ENCODE measurements at places on chromosomes 7 and 10. TPM values are rescaled to one million over a fixed set of nuclear protein-coding genes. Genes with fewer than 3 reads are reported as not detected.

GRCh38 chr7:106757846-106758245, 96.9 kb upstream of the CCDC71L start:
- H3K36me3 ChIP-seq = no peaks in the 10 kb centered on the region
- no peaks in the 10 kb centered on the region for H3K27me3 ChIP-seq
- H3K4me3 ChIP-seq = no peak overlapping the region
- H3K4me1 ChIP-seq = peaks cover under 1% of the 10 kb centered on the region
- no peak overlapping the region for H3K27ac ChIP-seq

- peaks cover 16% of the 10 kb centered on the region for H3K4me1 ChIP-seq
- no peaks in the 10 kb centered on the region for H3K36me3 ChIP-seq
- no peaks in the 10 kb centered on the region for H3K27me3 ChIP-seq
- H3K27ac ChIP-seq = peak overlapping the region; percentile 80
- peak; percentile 49 for DNase-seq
These were observed 934 bp downstream of the PRTFDC1 start for GRCh38 chr10:24951201-24952142.

- peak overlapping the region; percentile 84 for H3K27ac ChIP-seq
- H3K4me1 ChIP-seq = peaks cover 67% of the 10 kb centered on the region
- no peak for DNase-seq
- H3K36me3 ChIP-seq = no peaks in the 10 kb centered on the region
- peak overlapping the region; percentile 30 for H3K4me3 ChIP-seq
These were observed 178.3 kb upstream of the KLF14 start for GRCh38 chr7:130912082-130912861.

DNA sequence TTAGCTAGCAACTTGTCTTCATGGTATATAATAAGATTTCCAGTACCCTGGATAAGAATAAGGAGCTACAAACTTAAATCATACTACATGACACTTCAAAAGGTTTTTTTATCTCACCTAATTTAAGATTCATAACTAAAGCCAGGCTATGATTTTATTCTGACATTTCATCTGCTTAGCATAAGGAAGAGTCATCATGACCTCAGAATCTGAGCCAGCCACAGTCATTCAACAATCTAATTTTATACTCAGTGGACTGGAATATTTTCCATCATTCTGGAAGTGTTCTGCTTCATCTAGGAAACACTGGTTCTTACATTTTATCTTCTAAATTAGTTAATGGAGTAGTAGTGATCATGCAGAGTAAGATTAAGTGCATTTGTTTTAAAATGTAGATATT, 102.1 kb upstream of the KCND2 start:
- DNase-seq = no peak
- no peak overlapping the region for H3K27ac ChIP-seq
- no peak overlapping the region for H3K4me3 ChIP-seq

- H3K27ac ChIP-seq = no peak overlapping the region
- peak; percentile 77 for DNase-seq
- H3K36me3 ChIP-seq = no peaks in the 10 kb centered on the region
- no peak overlapping the region for H3K4me3 ChIP-seq
- peaks cover 27% of the 10 kb centered on the region for H3K4me1 ChIP-seq
- peaks cover 100% of the 10 kb centered on the region for H3K27me3 ChIP-seq
These were observed 4.0 kb upstream of the IGF2BP3 start for GRCh38 chr7:23474094-23474828.

GRCh38 chr10:75987616-75988015, 556.2 kb downstream of the LRMDA start:
- DNase-seq = no peak
- no peaks in the 10 kb centered on the region for H3K27me3 ChIP-seq
- no peaks in the 10 kb centered on the region for H3K36me3 ChIP-seq
- H3K4me3 ChIP-seq = no peak overlapping the region

Gene OPN1SW
- total RNA-seq = not detected

DNA sequence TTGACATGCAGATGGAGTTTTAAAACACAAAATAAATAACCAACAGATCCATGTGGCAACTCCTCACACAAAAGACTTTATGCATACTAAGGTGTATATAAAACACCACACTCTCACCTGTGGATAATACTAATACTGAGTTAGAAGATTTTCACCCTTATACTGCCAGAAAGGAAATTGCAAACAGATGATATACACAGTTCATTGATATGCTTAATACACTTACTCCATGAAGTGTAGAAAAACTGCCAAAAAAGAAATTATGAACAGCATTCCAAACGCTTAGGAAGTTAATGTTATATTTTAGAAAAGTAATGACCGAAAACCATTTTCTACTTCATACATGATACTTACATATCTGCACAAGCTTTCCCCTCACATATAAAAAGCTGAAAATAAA, 17.6 kb upstream of the SNX13 start:
- H3K4me3 ChIP-seq = no peak overlapping the region
- DNase-seq = no peak
- no peaks in the 10 kb centered on the region for H3K27me3 ChIP-seq
- no peaks in the 10 kb centered on the region for H3K4me1 ChIP-seq
- no peaks in the 10 kb centered on the region for H3K36me3 ChIP-seq

DNA sequence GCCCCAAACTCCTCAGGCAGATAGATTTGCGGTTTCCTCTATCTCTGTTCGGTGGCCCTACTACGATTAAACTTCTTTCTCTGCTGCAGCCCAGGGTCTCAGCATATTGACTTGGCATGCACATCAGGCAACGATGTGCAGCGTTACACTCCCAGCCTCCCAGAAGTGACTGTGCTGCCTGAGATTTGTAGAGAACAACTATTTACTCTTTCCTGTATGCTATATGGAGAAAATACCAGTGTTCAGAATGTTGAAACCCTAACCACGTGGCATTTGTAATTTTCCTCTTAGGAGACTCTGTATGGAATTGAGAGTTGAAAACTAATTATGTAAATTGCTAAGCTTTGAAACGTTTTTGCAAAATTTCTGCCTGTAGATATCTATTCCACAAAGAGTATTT, 50.9 kb downstream of the GNAI1 start:
- no peaks in the 10 kb centered on the region for H3K27me3 ChIP-seq
- H3K27ac ChIP-seq = no peak overlapping the region
- H3K36me3 ChIP-seq = no peaks in the 10 kb centered on the region
- no peak for DNase-seq

- no peaks in the 10 kb centered on the region for H3K27me3 ChIP-seq
- H3K36me3 ChIP-seq = no peaks in the 10 kb centered on the region
- peak overlapping the region; percentile 72 for H3K4me3 ChIP-seq
- peak; percentile 53 for DNase-seq
- peaks cover 13% of the 10 kb centered on the region for H3K4me1 ChIP-seq
- peak overlapping the region; percentile 99 for H3K27ac ChIP-seq
These were observed 772 bp downstream of the SGMS1 start for GRCh38 chr10:50622706-50623662.

GRCh38 chr10:119243967-119244366, 36.6 kb downstream of the GRK5 start:
- H3K4me1 ChIP-seq = peaks cover 7% of the 10 kb centered on the region
- no peak for DNase-seq
- no peaks in the 10 kb centered on the region for H3K36me3 ChIP-seq
- peak overlapping the region; percentile 39 for H3K27ac ChIP-seq
- H3K4me3 ChIP-seq = no peak overlapping the region
- no peaks in the 10 kb centered on the region for H3K27me3 ChIP-seq

- DNase-seq = no peak
- H3K27me3 ChIP-seq = no peaks in the 10 kb centered on the region
- H3K36me3 ChIP-seq = no peaks in the 10 kb centered on the region
- H3K4me1 ChIP-seq = no peaks in the 10 kb centered on the region
These were observed 9.6 kb upstream of the AGMO start for GRCh38 chr7:15571301-15571878.

DNA sequence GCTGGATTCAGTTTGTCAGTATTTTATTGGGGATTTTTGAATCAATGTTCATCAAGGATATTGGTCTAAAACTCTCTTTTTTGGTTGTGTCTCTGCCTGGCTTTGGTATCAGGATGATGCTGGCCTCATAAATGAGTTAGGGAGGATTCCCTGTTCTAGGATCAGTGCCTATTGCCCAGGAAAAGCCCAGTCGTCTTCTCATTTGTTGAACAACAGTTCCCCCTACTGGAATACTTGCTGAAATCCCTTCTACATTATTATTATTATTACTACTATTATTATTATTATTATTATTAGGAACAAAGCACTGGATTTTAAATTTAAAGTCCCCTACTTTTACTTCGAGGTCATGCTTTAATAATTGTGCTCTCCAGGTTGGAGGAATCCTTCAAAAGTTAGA, 528.9 kb downstream of the MAGI2 start:
- H3K27me3 ChIP-seq = no peaks in the 10 kb centered on the region
- no peak for DNase-seq
- no peaks in the 10 kb centered on the region for H3K36me3 ChIP-seq
- H3K4me3 ChIP-seq = no peak overlapping the region

Gene AKR1D1
- not detected for total RNA-seq

Gene PIP
- not detected for total RNA-seq

Gene MYL7
- total RNA-seq = not detected

DNA sequence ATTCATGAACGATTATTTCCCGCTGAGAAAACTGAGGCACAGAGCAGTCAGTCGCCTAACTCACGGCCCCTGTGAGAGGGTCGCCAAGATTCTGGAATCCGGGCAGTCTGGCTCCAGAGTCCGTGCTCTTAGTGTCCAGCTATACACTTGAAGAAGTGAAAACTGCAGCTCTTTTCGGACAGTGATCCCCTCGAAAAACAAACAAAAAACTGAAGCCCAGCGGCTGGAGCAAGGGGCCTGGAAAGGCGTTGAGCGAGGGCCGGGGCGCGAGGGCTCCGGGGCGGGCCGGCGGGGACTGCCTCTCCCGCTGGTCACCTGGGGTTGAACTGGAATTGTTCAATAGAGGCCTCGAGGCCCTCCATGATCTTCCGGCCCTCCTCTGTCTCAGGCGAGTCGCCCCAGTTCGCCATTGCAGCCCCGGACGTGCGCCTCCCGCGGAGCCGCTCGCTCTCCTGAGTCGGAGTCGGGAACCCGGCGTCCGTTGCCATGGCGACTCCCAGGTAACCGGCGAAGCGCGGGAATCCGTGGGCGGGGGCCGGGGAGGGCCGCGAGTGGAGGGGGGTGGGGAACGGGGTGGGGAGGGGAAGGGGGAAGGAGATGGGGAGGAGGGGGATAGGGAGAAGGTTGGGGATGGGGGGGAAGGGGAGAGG, 881 bp downstream of the C10orf67 start:
- no peak overlapping the region for H3K4me3 ChIP-seq
- H3K27ac ChIP-seq = no peak overlapping the region
- no peaks in the 10 kb centered on the region for H3K36me3 ChIP-seq
- H3K27me3 ChIP-seq = peaks cover 26% of the 10 kb centered on the region
- DNase-seq = peak; percentile 43

Gene RBP4
- 10.3 TPM for total RNA-seq

DNA sequence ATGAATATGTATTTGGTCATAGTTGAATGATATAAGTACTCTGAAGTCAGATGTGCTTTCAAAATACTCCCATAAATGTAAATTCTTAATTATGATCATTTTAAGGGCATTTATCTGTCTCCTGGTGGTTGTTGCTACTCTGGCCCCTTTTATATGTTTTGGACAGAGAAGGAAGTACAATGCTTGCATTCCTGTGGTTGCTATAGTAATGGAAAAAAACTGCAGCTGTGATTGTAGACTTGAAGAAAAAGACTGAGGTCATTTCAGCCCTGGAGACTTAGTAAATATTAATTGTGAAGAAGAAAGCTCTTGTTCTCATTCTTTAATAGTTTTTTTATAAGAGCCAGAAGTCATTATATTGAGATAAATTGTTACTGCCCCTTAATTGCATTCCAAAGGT, 70.2 kb upstream of the FERD3L start:
- no peaks in the 10 kb centered on the region for H3K4me1 ChIP-seq
- H3K27ac ChIP-seq = no peak overlapping the region

DNA sequence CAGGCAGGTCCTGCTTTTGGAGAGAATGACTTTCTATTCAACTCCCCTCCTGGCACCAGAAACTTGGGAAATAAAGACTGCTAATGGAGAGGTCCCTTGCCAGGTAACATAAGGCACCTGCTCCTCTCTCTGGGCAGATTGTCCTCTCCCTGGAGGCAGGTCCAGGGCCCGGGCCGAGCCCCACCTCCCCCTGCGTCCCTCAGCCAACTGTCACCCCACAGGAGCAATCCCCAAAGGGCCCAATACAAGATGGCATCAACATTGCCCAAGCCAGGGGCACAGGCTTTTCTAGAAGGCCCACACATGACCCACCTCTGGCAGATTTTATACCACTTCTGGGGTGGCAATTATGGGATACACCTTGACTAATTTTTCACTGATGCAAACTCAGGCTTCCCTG, 145.2 kb downstream of the HERPUD2 start:
- no peaks in the 10 kb centered on the region for H3K36me3 ChIP-seq
- no peak for DNase-seq
- H3K4me3 ChIP-seq = no peak overlapping the region
- no peaks in the 10 kb centered on the region for H3K27me3 ChIP-seq
- peaks cover 7% of the 10 kb centered on the region for H3K4me1 ChIP-seq

- no peak overlapping the region for H3K4me3 ChIP-seq
- H3K36me3 ChIP-seq = no peaks in the 10 kb centered on the region
- H3K4me1 ChIP-seq = no peaks in the 10 kb centered on the region
- H3K27me3 ChIP-seq = peaks cover 5% of the 10 kb centered on the region
- H3K27ac ChIP-seq = no peak overlapping the region
- DNase-seq = peak; percentile 2
These were observed 333.9 kb downstream of the DNAJB6 start for GRCh38 chr7:157670490-157671357.

DNA sequence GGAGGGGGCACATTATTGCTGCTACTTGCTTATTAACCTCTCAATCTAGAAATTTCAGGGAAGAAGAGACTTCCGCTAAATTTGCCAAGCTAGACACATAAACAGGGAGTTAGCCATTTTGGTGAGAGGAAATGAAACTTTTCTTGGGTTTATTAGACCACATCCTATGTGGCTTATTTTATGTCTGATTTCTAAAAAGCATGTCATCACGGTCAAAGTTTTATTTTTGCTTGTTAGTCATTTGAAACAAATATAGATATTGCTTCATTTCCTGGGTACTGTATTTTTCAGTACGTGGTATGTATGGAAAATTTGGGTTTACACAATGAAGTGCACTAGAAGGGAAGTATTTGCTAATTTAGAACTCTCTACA, 144.1 kb downstream of the TCF7L2 start:
- no peak overlapping the region for H3K4me3 ChIP-seq
- no peaks in the 10 kb centered on the region for H3K27me3 ChIP-seq
- no peak for DNase-seq
- no peaks in the 10 kb centered on the region for H3K36me3 ChIP-seq

Gene CCNY
- total RNA-seq = 53.9 TPM

Gene SPDYE11
- not detected for total RNA-seq

- no peaks in the 10 kb centered on the region for H3K36me3 ChIP-seq
- H3K27me3 ChIP-seq = no peaks in the 10 kb centered on the region
- H3K27ac ChIP-seq = no peak overlapping the region
- no peak for DNase-seq
- H3K4me1 ChIP-seq = no peaks in the 10 kb centered on the region
These were observed 146.7 kb downstream of the GRM3 start for GRCh38 chr7:86790383-86790782.

DNA sequence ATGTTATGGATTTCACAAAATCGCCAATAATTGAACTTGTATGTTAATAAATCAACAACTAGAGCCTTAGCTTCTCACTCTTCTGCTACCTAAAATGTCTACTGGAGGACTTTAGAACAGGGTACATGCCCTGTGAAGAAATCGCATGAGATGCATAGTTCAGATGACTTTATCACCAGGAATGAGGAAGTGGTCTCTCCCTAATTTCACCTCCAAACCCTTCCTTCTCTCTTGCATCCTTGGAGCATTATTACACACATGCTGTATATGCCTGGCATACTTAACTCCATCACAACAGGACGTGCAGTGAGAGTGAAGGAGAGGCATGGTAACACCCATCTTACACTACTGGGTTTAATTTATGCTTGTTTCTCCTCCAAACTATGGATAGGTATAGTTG, 27.8 kb downstream of the RHEB start:
- H3K27ac ChIP-seq = no peak overlapping the region
- H3K36me3 ChIP-seq = no peaks in the 10 kb centered on the region
- H3K27me3 ChIP-seq = no peaks in the 10 kb centered on the region
- H3K4me3 ChIP-seq = no peak overlapping the region

GRCh38 chr10:48232717-48233447, 41.6 kb downstream of the FRMPD2 start:
- H3K27me3 ChIP-seq = no peaks in the 10 kb centered on the region
- no peak overlapping the region for H3K4me3 ChIP-seq
- DNase-seq = no peak

Measured in transverse colon (tissue), 4 donors.